HepG2 (cell line): ENCODE measurements at places on chromosomes 6 and 20. TPM values are rescaled to one million over a fixed set of nuclear protein-coding genes. Genes with fewer than 3 reads are reported as not detected.

PBOV1 gene
- not detected in 2 replicates for polyA plus RNA-seq

CMTR1 gene
- polyA plus RNA-seq, result 19.7 and 23.4 TPM in 2 replicates

NPEPL1 gene
- polyA plus RNA-seq, result 7.5 and 9.9 TPM in 2 replicates

BCAS4 gene
- 7.9 and 8.0 TPM in 2 replicates for polyA plus RNA-seq

DEFB132 gene
- polyA plus RNA-seq, result not detected in 2 replicates

UNC93A gene
- 32.4 and 42.7 TPM in 2 replicates for polyA plus RNA-seq

KCNQ5 gene
- 0.04 TPM in 1 of 2 replicates, not detected in the other for polyA plus RNA-seq

NAA20 gene
- polyA plus RNA-seq, result 62.9 and 81.9 TPM in 2 replicates

HCRTR2 gene
- polyA plus RNA-seq, result not detected in 2 replicates

KHDC1 gene
- polyA plus RNA-seq, result not detected in 2 replicates

WFDC5 gene
- polyA plus RNA-seq, result not detected in 2 replicates

PTK6 gene
- polyA plus RNA-seq, result 0.07 and 0.08 TPM in 2 replicates

SGK2 gene
- 6.2 and 12.6 TPM in 2 replicates for polyA plus RNA-seq

PROKR2 gene
- polyA plus RNA-seq, result not detected in 2 replicates

HLA-DPA1 gene
- not detected in 2 replicates for polyA plus RNA-seq

NKX2-2 gene
- polyA plus RNA-seq, result not detected in 2 replicates

SLC17A1 gene
- 2.1 TPM in 2 replicates for polyA plus RNA-seq

LRRC1 gene
- polyA plus RNA-seq, result 13.1 and 15.6 TPM in 2 replicates
